CD4-positive, alpha-beta T cell (primary cell): ENCODE measurements at places on chromosomes 5 and 9.

- peak; percentile 3 for DNase-seq
Measured at GRCh38 chr9:122498883-122499288, 11.7 kb upstream of the OR1J2 start.

- no peak for DNase-seq
Measured at GRCh38 chr5:10607023-10607665, 43.3 kb downstream of the ANKRD33B start.

- DNase-seq = no peak
Measured at GRCh38 chr5:77560677-77561263, 68.7 kb upstream of the WDR41 start.

GRCh38 chr9:101312661-101313060 is 72.1 kb downstream of the BAAT start:
- no peak for DNase-seq

- DNase-seq = no peak
Measured at GRCh38 chr9:127898433-127899127, 823 bp downstream of the ST6GALNAC6 start.

DNA sequence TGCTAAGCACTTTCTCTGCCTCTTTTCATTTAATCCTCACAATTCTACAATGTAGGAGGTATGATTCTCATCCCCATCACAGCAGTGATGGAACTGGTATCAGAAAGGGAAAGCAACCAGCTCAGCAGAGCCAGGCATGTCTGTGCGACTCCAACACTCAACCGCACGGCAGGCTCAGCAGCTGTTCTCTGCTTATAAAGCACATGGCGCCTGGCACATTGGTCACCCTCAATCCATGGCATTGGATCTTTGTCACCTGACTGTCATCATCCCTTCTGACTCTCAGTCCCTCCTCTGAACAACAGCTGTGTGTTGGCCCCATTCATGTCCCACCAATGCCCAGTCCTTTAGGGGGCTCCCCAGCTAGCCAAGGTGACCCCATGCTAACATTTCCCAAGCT is 45.1 kb upstream of the HAND1 start:
- no peak for DNase-seq

GRCh38 chr9:12680757-12681156 is 12.4 kb upstream of the TYRP1 start:
- DNase-seq = no peak

DNA sequence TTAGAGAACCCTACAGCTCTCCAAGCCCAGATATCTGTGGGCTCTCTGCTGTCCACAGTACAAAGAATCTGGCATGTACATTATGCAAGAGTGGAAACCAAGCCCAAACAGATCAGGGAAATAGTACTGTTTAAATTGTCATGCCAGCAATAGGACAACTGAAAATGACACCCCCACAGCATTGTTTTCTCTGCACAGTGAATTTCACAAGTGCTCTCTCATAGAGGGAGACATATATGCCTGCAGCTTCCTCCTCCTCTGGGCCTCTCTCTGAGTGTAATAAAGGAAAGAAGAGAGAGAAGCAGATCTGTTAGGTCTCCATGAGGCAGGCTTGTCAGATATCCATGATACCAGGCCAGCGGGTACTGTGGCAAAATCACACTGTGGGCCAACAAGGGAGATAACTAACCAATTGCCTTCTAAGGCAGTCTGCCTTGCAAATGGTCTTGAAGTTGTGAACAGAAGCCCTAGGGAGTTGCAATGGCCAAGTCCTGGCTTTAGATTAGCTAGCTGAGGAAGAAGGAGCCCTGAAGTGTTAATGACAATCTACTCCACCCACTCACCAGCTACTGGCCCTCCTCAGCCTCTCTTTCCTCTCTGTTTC is 54.4 kb upstream of the JMY start:
- DNase-seq = no peak

- no peak for DNase-seq
Measured at GRCh38 chr5:72412283-72413055, 92.3 kb downstream of the PTCD2 start.

GRCh38 chr5:138330813-138331448 is 673 bp downstream of the CDC25C start:
- DNase-seq = no peak

- no peak for DNase-seq
Measured at GRCh38 chr9:124769549-124770358, 1.4 kb downstream of the NR6A1 start.

DNA sequence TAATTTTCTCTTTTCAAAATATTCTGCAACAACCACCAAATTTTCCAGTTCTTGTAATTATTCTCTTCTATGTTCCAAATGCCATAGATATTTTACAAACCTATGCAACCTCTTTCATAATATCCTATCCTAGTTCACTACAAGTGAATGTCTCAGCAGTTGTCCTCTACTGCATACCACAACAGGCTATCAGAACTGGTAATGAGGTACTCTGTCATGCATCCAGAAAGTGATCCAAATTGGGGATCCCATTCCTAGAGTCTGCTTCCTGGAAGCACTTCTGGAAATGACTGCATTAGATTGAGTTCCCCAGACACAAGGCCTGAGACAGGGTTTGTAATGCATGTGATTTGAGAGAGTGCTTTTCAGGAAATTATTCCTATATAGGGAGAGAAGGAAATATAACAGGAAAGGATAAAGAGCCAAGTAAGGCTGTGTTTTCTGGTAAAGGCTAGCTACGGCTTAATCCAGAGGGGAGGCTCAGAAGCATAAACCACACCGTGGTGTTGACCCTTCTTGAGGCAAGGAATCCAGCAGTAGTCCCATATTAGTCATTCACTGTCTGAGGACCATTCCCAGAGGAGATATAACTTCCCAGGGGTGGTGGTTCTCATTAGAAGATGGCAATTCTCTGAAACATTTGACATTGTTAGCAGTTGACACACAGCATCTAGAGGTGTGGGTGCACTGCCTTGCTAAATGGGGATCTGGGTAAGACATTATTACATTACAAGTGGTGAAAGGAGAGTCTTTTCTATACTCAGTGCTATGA is 80.3 kb upstream of the FST start:
- DNase-seq = no peak

DNA sequence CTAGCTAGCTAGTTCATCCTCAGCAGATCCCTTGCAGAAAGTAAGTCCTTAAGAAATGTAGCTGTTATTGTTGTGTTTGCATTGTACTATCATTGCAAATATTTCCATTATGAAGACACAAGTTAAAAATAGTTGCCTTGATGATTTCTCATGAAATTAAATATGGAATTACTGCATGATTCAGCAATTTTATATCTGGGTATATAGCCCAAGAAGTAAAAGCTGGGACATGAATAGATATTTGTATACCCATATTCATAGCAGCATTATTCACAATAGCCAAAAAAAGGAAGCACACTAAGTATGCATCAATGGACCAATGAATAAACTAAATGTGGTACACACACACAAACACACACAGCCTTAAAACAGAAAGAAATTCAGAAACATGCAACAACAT is 6.8 kb downstream of the IFNB1 start:
- no peak for DNase-seq

DNA sequence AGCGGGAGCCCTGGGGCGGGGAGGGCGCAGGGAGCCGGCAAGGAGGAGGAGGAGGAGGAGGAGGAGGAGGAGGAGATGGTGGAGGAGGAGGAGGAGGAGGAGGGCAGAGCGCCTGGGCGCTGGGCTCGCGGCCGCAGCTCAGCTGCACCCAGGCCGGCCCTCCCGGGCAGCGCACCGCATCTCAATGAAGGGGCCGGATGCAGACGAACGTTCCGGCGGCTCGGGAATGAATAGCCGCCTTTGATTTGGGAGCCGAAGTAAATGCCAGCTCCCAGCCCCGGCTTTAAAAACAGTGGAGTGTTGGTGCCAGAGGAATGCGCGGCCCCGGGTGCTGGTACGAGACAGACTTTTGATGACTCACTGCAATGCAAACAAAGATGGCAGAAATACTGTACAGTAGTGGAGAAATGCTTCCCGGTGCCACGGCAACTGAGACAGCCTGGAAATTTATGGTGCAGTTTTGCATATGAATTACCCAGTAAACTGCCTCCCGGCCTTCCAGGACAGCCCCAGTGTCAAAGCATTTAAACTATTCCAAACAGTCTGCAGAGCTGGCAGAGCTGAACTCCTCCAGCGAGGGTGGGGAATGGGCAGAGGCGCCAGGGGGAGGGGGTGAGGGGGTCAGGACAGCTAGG is 43.1 kb downstream of the NACC2 start:
- peak; percentile 52 for DNase-seq

GRCh38 chr5:109921735-109922380 is 232.1 kb downstream of the MAN2A1 start:
- DNase-seq = peak; percentile 73

DNA sequence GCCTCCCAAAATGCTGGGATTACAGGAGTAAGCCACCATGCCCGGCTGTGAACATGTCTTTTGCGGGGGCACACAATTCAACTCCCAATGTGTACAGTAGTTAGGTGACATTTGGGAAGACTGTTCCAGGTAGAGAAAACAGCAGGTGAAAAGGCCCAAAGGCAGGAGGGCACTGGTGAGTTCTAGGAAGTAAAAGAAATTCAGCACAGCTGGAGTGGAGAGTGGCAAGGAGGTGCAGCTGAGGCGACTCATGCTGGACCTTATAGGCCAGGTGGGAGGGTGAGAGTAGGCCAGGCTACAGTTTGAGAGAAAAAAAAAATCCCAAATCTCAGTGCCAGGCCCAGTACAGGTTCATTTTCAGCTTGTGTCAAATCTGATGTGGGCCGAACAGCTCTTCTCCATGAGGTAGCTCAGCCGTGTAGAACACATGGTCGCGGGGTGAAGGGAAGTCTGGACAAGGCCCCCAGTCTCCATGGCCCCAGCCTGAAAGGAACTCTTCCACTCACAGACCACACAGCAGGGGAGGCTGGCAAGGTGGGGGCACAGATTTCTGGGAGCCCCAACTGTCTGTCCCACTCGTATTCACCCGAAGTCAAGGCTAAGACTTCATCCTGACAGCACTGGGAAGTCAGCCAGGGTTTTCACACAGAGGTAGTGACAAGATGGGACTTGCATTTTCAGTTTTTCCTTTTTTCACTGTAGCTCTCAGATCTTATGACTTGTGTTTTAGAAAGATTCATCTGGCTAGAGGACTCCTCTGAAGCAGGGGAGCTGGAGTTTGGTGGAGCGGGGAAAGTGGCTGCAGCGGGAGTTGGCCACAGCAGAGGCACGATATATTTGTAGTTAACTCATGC is 4.5 kb upstream of the HNRNPAB start:
- no peak for DNase-seq

- no peak for DNase-seq
Measured at GRCh38 chr5:31889001-31889561, 250.2 kb downstream of the PDZD2 start.

GRCh38 chr5:98363157-98363556 is 410.3 kb upstream of the RGMB start:
- DNase-seq = no peak

DNA sequence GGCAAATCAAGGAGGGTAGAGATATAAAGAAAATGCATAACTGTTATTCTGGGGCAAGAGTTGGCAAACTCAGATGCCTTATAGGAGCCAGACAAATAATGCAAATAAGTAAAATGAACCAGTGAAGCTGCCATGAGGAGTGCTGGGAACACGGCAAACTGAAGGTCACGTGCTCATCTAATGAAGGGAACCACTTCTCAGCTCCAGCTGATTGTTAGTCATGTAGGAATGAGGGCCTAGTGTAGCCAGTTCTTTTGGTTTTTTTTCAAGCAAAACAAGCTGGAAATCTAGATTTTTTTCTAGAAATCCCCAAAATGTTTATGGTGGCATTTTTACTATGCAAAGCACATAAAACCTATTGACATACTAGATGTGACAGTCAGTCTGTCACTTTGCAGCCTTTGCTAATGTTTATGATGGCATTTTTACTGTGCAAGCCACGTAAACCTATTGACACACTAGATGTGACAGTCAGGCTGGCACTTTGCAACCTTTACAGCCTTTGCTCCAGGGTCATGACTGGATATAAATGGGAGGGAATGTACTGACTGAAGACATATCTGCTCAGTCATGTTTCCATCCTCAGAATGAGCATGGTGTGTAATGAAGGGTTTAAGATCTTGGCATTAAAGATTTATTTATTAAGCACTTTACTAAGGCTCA is 39.4 kb downstream of the RUSC2 start:
- DNase-seq = no peak

DNA sequence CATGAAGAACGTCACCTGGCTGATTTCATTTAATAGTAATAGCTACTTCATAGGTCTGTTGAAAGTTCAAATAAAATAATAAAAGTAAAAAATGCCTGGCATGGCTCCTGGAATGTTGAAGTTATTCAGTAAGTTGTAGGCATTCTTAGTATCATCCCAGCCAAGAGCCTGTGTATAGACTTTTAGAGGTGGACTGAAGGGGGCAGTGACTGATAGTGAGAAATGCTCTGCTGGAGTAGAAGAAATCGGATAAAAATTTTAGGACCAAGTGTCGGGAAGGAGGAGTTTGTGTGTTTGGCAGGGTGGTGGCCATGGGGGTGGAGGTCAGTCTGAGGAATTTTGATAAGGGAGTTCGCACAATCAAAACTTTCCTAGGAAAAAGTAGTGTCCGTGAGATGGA is 3.6 kb downstream of the ZFP2 start:
- DNase-seq = no peak

DNA sequence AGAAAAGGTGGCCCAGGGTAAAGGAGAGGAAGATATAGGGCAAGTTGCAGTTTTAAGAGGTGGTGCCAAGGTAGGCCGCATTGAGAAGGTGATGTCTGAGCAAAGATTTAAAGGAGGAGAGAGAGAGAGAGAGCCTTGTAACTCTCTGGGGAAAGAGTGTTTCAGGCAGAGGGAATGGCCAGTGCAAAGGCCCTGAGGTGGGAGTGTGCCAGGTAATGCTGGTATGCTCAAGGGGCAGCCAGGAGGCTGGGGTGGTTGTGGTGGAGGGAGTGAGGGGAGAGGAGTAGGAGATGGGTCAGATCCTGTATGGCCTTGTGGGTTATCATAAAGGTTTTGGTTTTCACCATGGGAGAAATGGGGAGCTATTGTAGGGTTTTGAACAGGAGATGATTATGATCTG is 9.9 kb downstream of the MCCC2 start:
- DNase-seq = no peak

GRCh38 chr9:136143215-136144001 is 24.7 kb upstream of the TMEM250 start:
- peak; percentile 16 for DNase-seq

DNA sequence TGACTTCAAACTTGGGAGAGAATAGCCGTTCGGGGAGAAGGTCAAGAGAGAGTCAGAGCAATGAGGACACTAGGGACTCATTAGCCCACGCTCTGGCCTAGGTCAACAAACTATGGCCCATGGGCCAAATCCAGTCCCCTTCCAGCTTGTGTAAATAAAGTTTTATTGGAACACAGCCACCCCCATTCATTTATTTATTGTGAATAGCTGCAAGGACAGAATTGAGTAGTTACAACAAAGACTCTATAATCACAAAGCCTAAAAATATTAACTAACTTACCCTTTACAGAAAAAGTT is 33.1 kb upstream of the TRIM32 start:
- DNase-seq = no peak

- DNase-seq = no peak
Measured at GRCh38 chr5:114789773-114790402, 379.8 kb downstream of the TRIM36 start.

GRCh38 chr5:130335117-130335516 is 430.9 kb downstream of the CHSY3 start:
- no peak for DNase-seq
